ENCODE measurements at places on chromosomes 4 and X.

DNA sequence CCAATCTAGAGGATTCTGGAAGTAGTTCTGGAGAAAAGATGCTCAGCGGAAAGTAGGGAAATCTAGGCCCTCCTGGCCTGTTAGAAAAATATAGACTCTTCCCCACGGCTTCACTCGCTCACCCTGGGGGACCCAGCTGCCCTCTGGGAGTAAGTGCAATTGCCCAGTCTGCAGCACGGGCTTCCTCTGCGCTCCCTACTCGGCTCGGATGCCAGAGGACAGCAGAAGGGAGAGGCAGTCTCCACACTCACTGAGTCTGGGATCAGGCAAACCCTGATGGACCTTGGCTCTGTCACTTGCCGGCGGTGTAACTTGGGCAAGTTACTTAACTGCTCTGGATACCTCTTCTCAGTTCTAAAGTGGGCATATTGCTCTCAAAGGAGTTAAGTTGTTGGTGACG lies 2.1 kb downstream of the SHISA3 start:
- no peak for DNase-seq

GRCh38 chr4:27094783-27095182 lies 234.1 kb downstream of the STIM2 start:
- no peak for DNase-seq

- no peak for DNase-seq
Measured at GRCh38 chr4:98466868-98467599, 191.4 kb downstream of the TSPAN5 start.

DNA sequence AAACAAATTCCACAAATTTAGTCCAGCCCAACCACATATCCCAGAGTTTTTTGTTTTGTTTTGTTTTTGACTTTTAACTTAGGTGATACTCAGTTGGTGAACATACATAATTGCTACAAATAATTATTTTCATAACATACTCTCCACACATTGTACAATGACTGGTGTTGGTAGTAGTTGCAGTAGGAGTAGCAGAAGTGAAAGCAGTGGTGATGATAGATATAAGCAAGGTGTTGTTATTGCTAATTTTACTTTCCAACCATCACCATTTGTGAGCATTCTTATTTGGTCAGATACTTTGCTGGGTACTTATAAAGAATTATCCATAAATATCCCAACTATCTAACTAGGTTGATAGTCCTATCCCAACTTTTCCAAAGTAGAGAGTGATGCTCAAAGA lies 47.3 kb downstream of the ARHGAP24 start:
- DNase-seq: no peak

- DNase-seq: no peak
Measured at GRCh38 chr4:100070868-100071267, 119.4 kb downstream of the DDIT4L start.

DNA sequence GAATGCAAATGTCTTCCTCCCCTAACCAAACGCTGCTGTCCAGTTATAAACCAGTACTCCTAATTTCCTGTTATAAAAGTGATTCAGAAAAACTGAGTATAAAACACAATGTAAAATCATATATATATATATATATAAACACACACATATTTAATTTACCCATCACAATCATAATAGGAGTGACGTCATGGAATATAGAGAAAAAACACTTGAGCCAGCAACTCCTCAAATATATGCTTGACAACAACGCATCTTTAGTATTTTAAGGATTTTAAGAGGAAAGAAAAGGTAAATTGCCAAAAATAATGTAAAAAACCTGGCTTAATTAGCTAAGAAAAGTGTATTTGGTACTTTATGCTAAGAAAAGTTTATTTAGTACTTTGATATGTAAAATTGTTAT lies 2701.7 kb downstream of the PCDH7 start:
- no peak for DNase-seq

DNA sequence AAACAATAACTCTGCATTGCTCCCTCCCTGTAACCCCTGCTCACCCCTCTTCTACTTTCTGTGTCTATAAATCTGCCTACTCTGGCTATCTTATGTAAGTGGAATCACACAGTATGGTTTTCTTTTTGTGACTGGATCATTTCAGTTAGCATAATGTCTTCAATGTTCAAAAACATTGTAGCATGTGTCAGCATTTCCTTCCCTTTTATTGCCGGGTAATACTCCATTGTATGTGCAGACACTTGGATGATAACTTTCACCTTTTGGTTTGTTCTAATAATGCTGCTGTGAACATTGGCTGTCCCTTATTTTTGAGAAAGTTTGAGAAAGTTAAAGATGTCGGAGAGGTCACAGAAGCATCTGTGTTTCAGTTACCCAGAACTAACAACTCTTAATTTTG lies 60.6 kb upstream of the TLR2 start:
- no peak for DNase-seq

DNA sequence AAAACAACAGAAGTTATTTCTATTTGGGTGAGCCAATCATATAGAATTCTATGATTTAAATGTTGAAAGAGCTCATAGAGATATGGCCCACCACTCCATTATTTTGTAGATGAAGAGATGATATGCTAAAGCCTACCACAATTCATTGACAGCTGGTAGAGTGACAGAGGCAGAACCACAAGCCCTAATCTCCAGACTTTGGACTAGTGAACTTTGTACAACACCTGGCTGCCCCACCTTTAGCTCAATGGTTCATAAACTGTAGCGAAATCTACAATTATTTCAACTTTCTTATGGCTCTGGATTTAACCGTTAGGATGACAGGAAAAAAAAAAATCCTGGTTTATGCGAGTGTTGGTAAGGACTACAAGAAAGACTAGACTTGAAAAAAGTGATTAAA lies 50.9 kb downstream of the PRKG2 start:
- no peak for DNase-seq

Data from stimulated activated naive CD8-positive, alpha-beta T cell treated with anti-CD3 and anti-CD28 coated beads, Interleukin-15, amount 100 ng/mL, for 72 hours (primary cell).